ENCODE measurements at places on chromosomes 4 and X. TPM values are rescaled to one million over a fixed set of nuclear protein-coding genes. Genes with fewer than 3 reads are reported as not detected.

Gene PTPN13
- total RNA-seq, result 3.0 TPM

Gene PABPC5
- total RNA-seq, result not detected

Gene TMPRSS11A
- not detected for total RNA-seq

DNA sequence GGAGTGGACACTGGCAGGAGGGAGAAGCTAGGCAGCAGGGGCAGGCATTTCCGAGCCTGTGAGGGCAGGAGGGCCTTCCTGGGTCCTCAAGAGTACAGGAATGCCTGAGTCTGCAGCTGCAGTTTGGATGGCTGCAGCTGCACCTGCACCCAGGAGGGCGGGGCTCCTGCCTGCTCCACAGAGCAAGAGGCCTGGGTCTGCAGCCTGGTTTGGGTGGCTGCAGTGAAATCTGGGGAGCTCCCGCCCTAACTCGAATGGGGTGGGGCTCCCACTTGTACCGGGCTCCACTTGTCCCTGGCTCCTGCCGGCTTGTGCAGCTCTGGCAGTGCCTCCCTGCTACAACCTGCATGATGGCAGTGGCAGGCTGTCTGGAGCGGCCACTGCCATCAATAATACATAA lies 436.0 kb downstream of the ARHGAP24 start:
- no peak for DNase-seq

DNA sequence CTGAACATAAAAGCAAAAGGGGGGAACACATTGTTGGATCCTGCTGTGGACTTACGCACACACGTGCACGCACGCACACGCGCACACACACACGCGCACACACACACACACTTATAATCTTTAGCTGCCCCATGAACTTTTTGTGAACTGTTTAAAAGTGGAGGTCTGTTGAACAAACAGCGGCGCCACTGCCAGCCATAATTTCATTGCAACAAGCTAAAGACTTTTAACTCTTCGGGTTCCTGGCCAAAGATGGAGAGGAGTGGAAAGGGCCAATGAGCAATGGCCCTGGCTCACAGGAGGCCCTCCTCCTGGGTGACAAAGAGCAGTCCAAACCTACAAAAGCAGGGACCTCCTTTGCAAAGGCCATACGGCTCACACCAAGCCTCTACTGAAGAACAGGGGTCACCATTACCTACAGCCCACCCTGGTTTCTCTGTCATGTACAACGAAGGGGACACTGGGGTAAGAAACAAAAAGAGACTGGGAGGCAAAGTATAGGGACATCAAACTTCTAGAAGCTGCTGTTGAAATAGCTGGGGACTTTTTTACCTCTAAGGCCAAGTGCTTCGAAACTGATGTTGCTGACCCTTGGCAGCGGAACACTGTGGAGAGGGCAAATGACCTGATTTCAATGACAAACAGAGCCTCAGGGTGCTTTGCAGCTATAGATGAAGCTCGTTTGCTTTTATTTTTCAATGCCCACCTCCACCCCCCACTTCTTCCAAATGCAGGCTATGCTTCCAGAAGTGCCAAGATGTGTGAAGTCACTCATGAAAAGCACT lies 16.7 kb downstream of the BCOR start:
- DNase-seq, result no peak

DNA sequence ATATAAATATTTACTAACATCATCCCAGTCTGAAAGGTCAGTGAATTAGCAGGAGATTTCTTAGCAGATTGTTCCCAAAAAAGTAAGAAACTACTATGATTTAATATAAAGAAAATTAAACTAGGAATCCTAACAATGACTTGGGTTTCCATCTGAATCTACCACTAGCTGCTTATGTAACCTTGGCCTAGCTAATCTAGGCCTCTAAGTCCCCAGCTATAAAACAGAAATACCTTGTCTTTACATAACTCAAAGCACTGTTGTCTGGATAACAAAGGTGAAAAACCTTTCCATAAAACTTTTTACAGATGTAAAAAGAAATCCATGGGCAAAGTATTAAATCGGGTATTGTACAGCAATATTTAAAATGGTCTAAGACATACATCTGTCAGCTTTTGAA lies 3.0 kb downstream of the FBXL5 start:
- DNase-seq, result no peak

- DNase-seq, result no peak
These were observed 88.9 kb downstream of the CC2D2A start for GRCh38 chr4:15558561-15558960.
